NCI-H1048 (cell line): ENCODE measurements at places on chromosomes 5 and 9.

GRCh38 chr9:100084734-100085133 lies 14.1 kb downstream of the ERP44 start:
- DNase-seq = no peak

DNA sequence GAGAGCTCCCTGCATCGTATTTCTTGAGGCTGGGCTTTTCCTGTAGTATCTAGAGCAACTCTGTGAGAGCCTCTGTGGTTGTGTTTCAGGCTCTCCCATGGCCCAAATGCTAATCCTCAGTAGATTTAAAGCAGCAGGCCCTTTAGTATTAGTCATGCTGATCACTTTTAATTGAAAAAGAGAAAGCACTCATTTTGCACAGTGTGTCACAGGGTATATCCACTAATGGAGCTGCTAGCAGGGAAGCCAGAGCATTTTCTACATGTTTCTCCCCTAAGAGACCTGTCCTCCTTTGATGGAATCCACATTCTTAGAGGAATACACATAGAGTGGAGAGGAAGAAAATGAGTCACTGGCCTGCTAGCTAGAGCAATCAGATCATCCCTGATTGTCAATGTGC lies 348.5 kb downstream of the TMEM232 start:
- no peak for DNase-seq

GRCh38 chr5:107365320-107366109 lies 305.2 kb downstream of the EFNA5 start:
- no peak for DNase-seq

GRCh38 chr5:82265047-82265446 lies 13.1 kb downstream of the RPS23 start:
- no peak for DNase-seq

- DNase-seq = no peak
Measured at GRCh38 chr5:57717555-57717954, 234.9 kb upstream of the ACTBL2 start.

- no peak for DNase-seq
Measured at GRCh38 chr5:61505281-61505680, 173.2 kb downstream of the ZSWIM6 start.

DNA sequence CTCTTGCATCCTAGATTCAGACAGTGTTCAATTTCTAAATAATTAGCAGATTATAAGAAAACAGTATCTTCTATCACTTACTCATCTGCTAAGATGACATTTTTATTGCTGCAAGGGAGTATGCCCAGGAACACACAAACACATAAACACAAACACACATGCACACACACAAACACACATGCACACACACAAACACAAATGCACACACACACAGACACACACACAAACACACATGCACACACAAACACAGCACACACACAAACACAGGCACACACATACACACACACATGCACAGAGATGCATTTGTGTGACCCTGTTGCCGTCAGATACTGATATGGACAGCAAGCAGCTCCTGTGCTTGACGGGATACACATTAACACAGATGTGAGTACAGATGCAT lies 612.9 kb downstream of the IRX1 start:
- DNase-seq = no peak
